ENCODE measurements at places on chromosomes 12 and 14.

- DNase-seq = no peak
Measured at GRCh38 chr12:28618171-28618570, 427.9 kb downstream of the CCDC91 start.

DNA sequence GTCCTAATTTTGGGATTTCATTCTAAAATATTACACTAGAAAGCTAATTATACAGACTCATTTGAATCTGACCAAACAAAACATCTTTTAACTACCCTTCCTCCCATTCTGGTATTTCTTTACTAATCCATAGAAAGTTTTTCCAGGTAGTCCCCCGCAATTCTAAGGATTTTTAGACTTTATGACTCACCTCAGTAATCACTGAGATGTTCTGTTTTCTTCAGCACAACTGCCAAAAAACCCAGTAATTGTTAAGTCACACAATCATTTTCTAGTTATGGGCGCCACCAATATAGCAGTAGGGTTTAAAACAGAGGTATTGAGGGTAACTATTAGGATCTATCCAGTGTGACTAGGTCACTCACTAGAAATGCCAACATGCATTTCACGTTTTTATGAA lies 1.6 kb upstream of the ARID4A start:
- no peak for DNase-seq

- no peak for DNase-seq
Measured at GRCh38 chr12:67958187-67958586, 31.1 kb upstream of the IFNG-AS1 start.

GRCh38 chr14:26104717-26105116 lies 493.1 kb downstream of the NOVA1 start:
- DNase-seq = no peak

DNA sequence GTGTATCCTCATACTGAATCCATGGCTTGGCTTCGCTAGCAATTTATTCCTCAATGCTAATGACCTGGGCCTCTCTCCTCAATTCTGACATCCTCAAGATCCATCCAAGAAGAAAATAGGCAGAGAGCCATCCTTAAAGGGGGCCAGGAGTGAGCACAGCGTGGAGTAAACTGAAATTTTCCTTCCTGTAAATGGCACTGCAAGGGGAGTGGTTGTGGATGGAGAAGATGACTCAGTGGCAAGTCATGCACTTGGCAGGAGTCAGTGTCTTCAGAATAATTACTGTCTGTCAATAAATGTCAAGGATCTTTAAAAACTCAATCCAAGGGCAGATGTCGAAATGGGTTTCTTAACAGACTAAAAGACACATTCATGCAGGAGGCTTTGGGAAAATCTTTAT lies 88.0 kb upstream of the TMEM132C start:
- DNase-seq = no peak

GRCh38 chr14:55715889-55716288 lies 135.9 kb downstream of the KTN1 start:
- DNase-seq = no peak

DNA sequence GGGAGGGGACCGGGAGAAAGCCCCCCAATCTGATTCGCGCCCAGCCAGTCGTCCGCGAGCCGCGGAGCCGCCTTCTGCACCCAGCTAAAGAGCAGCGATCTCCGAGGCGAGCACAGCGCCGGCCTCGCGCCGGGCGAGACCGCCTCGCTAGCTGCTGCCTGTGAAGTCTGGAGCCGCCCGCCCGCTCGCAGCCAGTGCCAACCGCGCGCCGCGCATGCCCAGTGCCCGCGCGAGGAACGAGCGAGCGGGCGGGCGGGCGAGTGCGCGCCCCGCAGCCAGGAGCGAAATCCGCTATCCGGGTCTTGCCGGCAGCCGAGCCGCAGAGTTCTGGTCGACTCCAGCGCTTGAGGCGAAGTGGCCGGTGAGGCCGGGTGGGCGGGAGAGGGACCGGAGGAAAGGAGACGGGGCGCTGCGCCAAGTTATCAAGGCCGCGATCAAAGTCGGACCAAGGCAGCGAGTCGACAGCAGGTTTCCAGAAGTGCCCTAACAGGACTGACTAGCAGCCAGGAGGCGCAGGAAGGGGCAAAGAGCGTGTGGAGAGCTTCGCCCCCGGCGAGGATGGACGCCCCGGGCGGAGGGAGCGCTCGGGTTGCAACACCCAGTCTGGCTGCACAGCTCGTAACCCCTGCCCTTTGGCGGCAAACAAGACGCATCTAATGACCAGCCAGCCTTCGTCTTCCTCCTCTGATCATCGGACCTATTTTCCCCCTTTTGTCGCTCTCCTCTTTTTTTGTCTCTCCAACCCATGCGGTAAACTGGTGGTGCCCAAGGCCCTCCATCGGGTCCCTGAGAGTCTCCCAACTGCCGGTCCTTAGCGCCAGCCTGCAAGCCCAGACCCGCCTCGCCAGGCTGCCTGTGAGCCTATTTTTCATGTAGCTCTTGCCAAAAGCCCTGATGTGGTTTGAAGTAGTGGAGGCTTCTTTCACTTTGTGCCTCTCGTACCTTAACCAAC lies at the start of gene EPS8:
Gene EPS8, minus strand, starts transcription at position 169 of the 952 bp plus-strand sequence. CDS start 106,437 bp downstream, outside the sequence.
- DNase-seq = peak; percentile 89

- DNase-seq = no peak
Measured at GRCh38 chr12:132847363-132848356, 19.0 kb upstream of the GOLGA3 start.

DNA sequence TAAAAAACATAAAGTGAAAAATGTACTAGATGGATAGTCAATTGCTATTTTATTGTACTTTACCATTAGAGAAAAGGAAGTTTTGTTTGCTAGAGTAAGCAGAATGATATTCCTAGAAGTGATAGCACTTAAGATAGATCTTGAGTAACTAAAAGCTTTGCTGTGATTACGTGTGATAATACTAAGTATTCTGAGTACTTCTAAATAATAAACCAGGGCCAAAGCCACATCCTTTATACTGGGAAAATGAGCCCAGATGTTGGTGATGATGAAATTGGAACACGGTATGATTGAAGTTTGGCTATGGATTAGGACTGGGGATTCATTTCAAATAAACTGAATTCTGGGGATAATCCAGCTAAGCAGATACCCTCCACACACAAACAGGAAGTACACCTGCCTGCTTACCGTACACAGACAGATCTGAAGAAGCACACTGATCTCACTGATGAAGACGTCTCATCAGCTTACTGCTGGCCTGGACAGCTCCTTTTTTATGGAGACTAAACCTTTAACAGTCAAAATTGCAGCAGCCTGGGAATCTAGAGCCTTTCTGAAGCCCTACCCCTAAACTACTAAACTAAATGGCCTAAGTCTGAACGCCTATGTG lies 199.8 kb downstream of the LRFN5 start:
- DNase-seq = no peak

- peak; percentile 84 for DNase-seq
Measured at GRCh38 chr12:54398995-54399793, 14.7 kb upstream of the ZNF385A start.

DNA sequence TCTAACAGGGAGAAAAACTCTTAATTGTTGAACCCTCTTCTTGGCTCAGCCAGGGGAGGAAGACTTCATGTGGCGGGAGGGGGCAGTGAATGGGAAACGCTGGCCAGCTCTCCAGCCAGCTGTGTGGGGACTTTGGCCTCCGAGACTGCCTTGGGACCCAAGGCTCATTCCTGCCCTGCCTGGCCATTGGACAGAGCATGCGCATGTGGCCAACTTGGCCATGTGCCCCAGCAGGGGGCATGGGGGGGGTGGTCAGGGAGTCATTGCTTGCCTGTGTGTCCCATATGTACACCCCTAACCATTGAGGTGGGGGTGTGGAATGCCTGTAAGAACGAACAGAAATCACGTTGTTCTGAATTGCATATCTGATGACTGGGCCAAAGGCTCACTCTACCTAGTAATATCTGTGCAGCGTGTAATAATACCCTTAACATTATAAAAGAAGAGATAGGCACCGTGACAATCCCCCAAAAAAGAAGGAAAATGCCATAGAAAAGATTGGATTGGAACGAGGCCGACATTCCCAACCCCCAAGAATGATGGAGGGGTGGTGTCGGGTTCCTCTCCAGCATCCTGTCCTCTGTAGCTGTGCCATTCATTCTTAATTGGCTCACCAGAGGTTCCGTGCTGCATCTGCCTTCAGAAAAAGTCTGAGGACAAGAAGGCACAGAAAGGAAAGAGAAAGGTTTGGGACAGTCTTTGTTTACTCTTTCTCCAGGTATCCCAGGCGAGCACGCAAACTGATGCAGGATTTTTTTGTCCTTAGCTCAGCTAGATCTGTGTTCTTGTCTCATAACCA lies 3.5 kb upstream of the FAR2 start:
- DNase-seq = no peak

DNA sequence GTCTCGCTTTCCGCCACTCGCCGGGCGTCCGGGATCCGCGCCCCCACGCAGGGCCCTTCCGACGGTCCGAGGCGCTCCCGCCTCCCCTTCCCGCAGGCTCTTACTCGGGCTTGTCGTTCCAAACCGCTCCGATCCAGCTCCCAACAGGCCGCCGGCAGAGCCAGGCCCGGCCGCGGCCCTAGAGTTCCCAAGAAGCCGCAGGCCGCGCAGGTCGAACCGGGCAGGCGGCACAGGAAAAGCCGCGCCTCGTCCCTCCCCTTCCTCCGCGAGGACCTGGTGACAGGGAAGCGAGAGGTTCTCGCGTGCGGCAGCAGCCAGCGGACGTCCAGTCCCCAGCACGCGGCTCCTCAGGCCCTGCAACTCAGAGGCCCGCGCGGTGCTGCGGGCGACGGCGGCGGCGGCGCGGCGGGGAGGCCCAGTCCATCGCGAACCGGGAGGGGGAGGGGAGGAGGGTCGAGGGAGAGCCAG lies 272 bp downstream of the HECTD1 start:
- no peak for DNase-seq

GRCh38 chr14:37508503-37508902 lies 86.5 kb downstream of the FOXA1 start:
- DNase-seq = no peak

DNA sequence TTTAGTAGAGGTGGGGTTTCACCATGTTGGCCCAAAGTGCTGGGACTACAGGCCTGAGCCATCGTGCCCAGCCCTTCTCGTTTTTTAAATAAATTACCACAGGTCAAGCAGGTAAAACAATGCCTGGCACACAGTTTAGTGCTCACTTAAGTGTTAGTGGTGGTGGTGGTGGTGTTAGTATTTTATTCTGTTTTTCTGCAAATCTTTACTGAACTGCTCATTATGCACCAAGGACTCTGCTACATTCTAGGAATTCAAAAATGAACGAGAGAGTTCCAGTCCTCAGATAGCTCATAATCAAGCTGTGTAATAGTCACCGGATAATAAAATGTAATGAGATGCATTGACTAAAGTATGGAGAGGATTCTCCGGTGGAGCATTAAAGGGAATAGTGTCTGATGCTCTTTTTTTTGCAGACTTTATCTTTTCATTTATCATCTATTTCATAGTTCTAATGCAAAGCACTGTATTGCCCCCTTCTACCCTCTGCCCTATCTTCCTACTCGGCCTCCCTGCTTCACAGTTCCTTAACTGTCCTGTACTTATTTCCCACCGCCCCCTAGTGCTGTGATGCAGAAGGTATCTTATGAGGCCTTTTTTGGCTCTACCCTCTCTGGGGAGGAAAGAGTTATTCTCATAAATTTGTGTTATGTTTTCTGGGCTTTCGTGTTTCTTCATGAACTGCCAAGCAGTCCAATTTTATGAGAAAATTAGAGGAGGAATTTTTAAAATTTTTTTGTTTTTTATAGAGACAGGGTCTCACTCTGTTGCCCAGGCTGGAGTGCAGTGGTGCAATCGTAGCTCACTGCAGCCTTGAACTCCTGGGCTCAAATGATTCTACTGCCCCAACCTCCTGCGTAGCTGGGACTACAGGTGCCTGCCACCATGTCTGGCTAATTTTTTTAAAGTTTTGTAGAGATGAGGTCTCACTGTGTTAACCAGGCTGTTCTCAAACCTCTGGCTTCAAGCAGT lies 1.0 kb downstream of the ITFG2 start:
- DNase-seq = peak; percentile 72

- DNase-seq = no peak
Measured at GRCh38 chr14:29796853-29797252, 130.8 kb downstream of the PRKD1 start.

- no peak for DNase-seq
Measured at GRCh38 chr12:48933664-48934311, 8.5 kb upstream of the FKBP11 start.

DNA sequence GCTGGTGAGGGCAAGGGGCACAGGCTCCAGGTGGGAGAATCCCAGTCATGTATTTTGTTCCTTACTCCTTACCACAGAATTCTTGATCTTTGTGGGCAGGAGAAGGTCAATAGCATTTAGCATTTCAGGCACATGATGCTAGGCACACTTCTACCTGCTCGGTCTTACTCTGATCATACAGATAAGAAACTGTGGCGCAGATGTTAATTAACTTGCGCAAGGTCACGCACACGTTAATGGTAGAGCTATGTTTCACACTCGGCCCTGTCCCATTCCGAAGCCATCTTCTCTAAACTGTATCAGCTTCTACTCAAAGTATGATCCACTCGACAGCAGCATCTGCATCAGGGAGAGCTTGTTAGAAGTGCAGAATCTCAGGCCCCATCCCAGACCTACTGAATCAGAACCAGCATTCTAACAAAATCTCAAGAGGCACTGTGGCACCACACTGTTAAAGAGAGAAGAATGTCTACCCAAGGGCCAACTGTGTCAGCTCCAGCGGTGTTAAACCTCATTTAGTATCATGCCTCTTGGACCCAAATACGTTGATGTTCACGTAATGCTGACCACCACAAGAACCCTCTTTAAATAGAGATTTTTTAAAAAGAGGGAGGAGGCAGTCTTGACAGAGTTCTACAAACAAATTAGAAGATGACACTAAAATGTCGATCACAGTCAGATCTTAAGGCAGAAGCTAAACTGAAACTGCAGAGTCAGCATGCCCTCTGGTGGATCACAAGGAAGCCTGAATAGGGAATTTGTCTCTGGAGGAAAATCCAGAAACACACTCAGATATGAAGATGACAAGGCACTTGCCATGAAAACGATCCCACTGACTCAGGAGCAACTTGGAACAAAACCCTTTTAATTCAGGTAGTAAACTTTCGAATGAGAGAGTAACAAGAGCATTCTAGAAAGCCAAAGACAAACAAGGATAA lies 7.3 kb downstream of the STXBP6 start:
- DNase-seq = no peak

DNA sequence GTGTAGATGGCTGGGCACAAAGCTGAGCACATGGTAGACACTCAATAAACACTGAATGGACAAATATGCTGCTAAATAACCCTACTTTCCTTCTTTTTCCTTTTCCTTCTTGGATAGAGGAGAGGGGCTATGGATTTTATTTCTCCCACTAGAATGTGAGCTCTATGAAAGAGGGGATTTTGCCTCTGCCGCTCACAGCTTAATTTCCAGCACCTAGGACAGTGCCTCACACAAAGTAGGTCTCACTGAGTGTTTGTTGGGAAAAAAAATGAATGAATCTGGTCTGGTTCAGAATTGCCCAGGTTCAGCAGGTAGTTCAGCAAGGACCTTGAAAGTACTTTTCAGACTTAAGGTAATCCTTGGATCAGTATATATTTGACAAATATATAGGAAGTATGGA lies 65.5 kb downstream of the WSCD2 start:
- no peak for DNase-seq

DNA sequence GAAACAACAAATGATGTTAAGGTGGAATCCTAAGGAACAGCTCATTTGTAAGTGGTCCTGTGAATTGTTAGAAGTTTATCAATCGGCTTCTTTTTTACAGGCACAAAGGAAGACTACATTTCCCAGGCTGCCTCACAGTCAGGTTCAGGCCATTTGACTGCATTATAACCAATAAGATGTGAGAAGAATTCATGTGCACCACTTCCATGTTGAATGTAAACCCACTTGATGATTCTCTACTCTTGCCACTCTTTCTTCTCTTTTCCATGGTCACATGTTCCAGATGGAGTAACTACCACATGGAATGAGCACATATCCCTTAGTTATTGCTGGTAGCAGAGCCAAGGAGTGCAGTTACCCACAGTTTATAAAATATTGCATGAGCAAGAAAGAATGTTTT lies 67.1 kb upstream of the GZMB start:
- no peak for DNase-seq

- DNase-seq = no peak
Measured at GRCh38 chr12:113299619-113300237, 35.2 kb downstream of the SLC8B1 start.

Data from GM10248 (cell line).